ENCODE measurements at places on chromosomes 2 and 18.

DNA sequence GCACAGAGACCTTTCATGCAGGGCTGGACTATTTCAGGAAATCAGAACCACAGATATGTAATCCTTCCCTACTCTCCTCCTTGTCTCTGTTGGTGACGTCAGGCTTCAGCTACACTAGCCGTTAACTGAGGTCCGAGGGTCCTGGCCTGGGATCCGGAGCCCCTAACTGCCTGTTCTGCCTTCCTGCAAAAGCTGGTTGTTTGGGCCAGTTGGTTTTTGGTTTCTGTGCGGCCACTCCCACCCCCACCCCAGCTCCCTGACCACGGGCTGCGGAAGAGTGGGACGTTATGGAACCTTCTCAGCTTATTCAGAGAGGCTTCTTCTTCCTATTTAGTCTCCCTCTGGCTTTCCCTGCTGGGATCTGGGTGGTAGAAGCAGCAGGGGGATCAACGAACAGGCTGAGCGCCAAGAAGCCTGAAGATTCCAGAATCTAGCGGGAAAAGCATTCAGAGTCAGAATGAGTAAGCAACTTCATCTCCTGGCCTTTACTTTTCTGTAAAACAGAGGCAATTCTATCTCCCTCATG is 49.3 kb upstream of the ROCK2 start:
- DNase-seq = no peak

GRCh38 chr2:232365621-232366321 is 12.8 kb upstream of the ALPP start:
- DNase-seq = no peak

- DNase-seq = no peak
Measured at GRCh38 chr2:54678719-54679118, 44.7 kb upstream of the EML6 start.

- DNase-seq = no peak
Measured at GRCh38 chr18:78240101-78240500, 739.5 kb upstream of the SALL3 start.

GRCh38 chr18:8232791-8233190 is 376.4 kb upstream of the RAB12 start:
- no peak for DNase-seq

GRCh38 chr2:6654279-6654678 is 211.4 kb downstream of the CMPK2 start:
- DNase-seq = no peak

DNA sequence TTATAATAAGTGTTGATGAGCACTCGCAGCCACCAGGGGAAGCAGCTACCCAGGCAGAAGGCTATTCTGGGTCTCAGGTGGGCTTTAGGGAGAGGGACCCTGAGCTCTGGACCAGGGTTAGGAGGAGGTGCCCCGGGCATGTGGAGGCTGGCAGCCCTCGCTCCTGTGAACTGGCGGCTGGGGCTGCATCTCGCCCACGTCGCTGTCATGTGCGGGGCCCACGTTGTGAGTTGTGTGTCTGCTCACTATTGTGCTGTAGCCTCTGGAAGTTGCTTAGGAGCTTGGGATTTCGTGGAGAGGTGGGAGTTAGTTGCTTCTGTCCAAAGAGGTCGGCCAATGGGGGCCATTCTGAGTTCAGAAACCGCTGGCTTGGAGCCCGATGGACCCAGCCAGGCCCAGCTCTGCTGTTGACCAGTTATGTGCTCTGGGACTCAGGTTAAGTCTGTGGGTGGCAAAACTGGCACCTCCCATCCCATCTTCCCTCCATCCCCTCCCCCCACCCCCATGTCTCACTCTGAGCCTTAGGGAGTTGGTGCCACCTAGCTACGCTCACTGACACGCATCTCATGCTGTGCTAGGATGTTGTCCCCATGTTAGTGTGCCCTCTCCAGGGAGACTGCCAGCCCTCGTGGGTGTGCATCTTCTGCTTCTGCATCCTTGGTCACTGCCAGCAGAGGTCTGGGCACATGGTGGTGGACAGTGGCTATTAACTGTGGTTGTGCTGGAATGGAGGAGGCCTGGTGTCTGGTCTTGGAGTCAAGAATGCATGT is 18.5 kb downstream of the RRM2 start:
- DNase-seq = no peak

DNA sequence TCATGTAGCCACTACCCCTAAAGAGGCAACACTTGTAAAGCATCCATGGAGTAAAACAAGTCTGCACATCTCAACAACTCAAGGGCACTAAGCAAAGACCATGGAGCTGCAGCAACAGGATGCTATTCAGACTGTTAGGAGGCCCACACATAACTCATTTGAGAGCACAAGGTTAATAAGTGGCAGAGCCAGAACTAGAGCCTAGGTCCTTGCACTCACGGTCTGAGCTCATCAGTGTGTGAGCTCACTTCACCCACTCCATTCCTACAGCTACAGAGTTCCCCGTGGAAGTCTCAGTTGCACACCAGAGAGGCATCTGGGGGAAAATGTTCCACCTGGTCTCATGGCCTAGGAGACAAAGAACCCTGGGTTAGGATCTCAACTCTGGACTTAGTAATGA is 35.0 kb downstream of the TTC32 start:
- DNase-seq = no peak

GRCh38 chr2:231207734-231208133 is 9.3 kb downstream of the ARMC9 start:
- DNase-seq = no peak

- no peak for DNase-seq
Measured at GRCh38 chr2:30408961-30409387, 38.1 kb upstream of the LCLAT1 start.

DNA sequence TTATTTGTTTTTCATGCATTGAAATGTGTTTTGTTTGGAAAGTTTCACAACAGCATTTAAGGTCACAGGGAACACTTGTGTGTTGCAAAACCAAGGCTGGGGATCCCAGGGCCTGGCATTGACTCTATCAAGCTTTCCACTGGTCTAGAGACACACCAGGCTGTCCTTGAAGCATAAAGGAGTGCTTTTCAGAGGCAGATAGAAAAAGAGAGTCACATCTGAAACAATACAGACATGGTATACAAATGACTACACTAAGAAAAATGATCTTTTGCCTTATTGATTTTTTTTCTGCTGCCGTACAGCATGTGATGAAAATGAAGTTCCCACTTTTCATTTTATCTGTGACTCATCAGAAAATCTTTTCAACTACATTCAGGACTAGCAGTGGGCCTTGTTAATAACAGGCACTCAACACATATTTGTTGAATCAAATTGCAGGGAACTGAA is 61.9 kb upstream of the ZCCHC2 start:
- no peak for DNase-seq

GRCh38 chr2:232332940-232333259 is 45.7 kb upstream of the ALPP start:
- no peak for DNase-seq

- DNase-seq = no peak
Measured at GRCh38 chr18:31648966-31649429, 35.4 kb downstream of the B4GALT6 start.

All from T-helper 2 cell (primary cell).